ENCODE measurements at places on chromosomes 12 and 14.

DNA sequence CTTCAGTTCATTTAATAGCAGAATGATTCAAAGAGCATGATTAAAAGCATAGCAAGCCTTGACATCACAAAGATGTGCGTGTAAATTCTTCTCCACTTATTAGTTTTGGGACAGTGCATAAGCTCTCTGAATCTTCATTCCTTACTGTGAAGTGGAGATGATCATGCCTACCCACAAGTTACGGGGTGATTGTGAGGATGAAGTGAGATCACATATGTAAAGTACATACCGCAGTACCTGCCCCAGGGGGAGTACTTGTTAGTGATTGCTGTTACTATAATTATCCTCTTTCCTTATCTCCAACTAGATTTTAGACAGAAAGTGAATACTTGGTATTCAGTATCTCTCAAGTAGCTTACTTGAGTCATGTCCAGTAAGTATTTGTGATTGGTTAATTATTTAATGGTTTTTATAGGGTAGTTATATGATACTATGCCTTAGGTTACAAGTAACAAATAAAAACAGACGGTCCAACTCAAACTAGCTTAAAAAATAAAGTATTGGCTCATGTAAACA lies 6.0 kb downstream of the RAD9B start:
- no peak for DNase-seq

GRCh38 chr12:60152756-60153155 lies 556.9 kb downstream of the SLC16A7 start:
- DNase-seq = no peak

DNA sequence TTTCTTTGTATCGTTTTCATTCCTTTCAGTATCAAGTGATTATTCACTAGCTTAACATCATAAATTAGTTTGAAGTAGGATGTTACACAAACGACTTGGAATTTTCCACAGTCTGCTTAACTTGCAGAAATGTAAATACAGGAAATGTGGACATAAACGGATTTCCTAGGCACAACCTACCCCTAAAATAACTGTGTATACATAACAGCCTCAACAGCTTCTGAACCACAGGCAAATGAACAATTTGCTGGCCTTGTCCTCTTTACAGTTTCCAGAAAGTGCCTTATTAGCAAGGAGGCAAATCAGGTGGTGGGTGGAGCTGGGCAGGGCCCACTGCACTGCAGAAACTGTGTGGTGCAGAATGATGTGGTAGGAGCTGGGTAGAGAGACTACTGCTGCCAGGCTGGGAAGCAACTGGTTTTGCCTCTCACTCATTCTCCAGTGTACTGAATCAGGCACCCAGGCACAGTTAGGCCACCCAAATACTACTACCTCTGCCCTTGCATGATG lies 14.1 kb downstream of the DRAM1 start:
- DNase-seq = no peak

DNA sequence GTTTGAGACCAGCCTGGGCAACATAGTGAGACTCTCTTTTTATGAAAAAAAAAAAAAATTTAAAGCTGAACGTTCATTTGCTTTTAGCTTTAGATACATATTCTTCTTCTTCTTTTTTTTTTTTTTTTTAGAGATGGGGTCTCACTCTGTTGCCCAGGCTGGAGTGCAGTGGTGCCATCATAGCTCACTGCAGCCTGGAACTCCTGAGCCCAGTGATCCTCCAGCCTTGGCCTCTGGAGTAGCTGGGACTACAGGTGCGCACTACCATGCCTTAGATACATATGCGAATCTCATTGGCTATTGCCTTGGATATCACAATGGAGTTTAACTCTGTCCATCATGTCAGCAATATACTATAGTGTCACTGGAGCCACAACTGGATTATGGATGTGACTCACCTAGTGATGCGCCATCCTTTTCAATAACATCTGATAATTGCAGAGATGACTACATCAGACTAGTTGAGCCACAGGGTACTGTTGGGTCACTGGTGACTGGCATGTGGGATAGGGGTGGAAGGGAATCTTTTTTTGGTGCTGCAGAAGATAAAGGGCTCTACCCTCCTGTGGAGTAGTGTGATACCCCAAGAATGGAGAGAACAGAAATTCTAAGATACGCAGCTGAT lies 2.7 kb upstream of the ADIPOR2 start:
- DNase-seq = no peak

DNA sequence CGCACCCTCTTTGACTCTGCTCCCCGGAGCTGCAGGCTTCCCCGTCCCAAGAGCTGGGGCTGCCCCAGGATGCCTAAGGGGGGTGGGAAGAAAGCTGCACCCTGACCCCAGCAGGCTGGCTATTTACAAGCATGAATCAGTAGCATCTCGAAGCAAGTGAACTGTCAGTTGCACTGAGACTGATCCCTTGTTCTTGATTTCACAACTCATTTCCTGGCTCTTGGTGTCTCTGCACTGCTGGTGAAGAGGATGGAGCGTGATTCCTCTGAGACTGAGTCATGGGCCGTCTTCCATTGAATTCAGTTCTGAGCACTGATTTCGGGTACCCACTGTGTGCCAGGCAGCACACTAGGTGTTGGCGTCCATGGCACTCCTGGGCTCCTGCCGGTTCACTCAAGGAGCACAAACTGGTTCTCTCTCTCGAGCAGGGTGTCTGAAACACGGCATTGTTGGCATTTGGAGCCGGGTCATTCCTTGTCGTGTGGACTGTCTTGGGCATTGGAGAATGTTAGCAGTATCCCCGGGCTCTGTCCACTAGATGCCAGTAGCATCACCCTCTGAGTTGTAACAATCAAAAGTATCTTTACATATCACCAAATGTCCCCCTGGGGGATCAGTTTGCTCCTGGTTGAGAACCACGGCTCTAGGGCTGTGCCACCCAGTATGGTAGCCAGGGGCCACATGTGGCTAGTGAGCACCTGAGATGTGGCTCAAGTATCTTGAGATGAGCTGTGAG lies 86.9 kb downstream of the RIN3 start:
- no peak for DNase-seq

GRCh38 chr12:25787701-25788100 lies 170.8 kb upstream of the RASSF8 start:
- no peak for DNase-seq

DNA sequence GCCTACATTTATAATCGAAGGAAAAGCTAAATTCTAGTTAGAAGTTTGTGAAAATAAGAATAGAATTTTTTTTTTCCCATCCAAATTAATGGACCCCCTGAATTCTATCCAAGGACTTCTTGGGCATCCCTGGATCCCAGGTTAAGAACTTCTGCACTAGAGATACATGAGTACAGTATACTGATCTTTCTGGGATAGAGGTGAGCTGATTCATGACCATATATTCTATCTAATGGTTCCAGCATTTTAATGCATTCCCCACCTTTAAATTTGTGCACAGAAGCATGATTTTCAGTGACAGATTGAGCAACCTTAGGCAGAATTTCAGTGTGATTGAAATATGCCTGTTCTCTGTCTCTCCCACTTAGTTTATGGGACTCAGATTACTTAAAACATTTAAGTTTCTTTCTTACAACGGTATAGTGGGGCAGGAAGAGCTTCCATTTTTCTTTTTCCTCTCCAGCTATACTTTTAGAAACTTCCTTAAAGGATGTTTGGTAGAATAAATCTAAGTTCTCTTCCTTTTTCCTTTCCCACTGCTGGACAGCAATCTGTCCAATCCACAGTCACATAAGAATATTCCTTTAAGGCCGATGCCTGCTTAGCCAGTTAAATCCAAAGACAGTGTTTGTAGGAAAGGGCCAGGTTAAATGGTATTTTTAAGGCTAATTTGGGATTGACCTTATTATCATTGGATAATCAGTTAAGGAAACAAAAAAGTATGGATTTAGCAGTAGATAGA lies 6.7 kb downstream of the MDM2 start:
- no peak for DNase-seq

DNA sequence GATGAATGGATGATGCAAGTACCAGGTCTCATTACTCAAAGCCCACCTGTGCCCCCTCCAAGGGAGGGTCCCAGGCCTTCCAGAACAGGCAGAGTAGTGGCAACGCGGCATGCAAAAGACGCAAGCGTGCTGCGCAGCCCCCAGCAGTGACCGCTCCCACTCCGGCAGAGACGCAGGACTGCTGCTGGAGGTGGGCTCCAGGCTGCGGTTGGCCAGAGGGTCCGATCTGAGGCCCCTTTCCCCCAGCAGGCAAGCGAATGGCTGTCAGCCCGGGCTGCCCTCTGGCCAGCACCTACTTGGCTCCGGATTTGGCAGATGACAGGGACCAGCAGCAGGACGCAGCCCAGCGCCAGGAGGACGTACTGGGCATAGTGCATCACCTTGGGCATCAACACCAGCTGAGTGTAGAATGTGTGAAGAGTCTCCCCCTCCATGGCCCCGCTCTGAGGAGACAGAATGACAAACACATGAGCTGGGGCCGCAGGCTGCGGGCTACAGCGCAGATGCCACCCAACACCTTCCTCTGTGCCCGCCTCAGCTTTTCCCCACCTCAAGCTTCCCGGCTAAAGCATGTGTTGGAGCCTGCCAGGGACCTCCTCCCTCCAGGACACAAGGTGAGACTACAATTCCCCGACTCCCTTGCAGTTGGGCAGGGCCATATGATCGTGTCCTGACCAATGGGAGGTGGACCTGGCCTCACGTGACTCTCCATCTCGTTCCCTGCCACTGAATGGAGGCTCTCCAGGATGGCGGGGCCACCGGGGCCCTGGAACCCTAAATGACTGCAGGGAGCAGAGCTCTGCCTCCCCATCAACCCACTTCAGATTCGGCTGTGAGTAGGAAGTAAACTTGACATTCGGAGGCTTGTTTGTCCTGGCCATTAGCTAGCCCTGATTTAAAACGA lies 77.4 kb downstream of the SCARB1 start:
- DNase-seq = no peak

- DNase-seq = peak; percentile 30
Observed at GRCh38 chr12:121579190-121579791, 1.5 kb downstream of the KDM2B start.

GRCh38 chr12:91690531-91690930 lies 455.1 kb downstream of the BTG1 start:
- no peak for DNase-seq

DNA sequence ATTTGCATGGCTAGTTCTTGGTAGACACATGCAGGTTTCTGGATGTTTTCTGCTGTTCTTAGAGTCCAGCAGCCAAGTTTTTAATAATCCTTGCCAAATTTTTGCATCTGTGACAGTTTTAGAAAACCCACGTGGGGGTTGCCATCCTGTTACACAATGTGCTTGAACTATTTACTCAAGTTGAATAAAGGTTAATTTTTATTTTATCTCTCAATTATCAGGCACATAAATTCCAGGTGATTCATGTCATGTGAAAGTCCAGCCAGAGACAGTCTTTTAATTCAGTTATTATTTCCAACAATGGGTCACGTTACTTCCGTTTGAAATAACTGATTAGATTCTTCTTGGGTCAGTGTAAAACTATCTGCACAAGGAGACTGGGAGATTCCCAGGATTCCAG lies 15.7 kb downstream of the MYRFL start:
- no peak for DNase-seq

GRCh38 chr14:64721391-64721791 lies 17.2 kb downstream of the PLEKHG3 start:
- no peak for DNase-seq

- DNase-seq = no peak
Observed at GRCh38 chr14:56774503-56774902, 35.8 kb downstream of the OTX2 start.

DNA sequence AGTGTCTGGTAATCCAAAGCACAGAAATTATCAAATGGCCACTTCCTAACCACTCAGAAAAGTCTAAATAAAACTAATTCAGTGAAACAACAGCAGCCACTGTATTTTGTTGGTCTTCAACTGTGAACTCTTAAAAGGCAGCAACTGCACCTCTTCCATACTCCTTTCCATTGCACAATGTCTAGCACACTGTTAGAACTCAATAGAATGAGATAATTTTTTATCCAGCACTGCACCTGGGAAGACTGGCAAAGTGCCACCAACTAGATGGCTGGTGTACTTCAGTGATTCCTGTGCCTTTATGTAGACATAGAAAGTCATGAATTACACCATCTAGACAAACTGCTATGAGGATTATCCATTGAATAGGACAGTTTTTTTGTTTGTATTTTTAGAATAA lies 26.2 kb downstream of the LGR5 start:
- DNase-seq = no peak

- no peak for DNase-seq
Observed at GRCh38 chr12:101759396-101760047, 20.3 kb upstream of the SYCP3 start.

GRCh38 chr14:103310576-103311095 lies 23.4 kb upstream of the EIF5 start:
- no peak for DNase-seq

- DNase-seq = no peak
Observed at GRCh38 chr12:7647071-7647470, 18.6 kb downstream of the APOBEC1 start.

DNA sequence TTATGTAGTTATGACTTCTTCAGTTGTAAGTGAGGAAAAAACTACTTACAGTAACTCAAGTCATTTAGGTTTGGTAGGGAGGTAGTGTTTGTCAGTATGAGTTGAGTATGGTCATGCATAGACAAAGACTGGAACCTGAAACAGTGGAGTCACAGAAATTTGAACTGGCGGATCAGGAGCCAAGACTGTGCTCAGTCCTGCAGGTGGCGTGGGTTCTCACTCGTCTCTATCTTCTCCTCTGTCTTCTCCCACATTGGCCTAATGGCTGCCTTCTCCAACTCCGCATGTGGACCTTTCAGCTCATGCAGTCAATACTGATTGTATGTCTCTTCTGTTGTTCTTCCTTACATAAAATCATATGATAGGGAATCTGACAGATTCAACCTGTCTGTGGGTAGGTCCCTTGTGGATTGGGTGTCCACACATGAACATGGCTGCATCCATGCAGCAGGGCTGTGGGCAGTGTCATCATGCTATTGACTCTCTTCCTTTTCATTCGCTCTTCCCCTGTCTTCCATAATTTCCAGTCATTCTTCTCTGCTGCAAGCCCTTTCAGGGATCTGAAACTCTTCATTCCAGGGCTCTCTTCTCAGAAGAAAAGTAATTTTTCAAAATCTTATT lies 78.8 kb upstream of the NEDD1 start:
- DNase-seq = no peak

DNA sequence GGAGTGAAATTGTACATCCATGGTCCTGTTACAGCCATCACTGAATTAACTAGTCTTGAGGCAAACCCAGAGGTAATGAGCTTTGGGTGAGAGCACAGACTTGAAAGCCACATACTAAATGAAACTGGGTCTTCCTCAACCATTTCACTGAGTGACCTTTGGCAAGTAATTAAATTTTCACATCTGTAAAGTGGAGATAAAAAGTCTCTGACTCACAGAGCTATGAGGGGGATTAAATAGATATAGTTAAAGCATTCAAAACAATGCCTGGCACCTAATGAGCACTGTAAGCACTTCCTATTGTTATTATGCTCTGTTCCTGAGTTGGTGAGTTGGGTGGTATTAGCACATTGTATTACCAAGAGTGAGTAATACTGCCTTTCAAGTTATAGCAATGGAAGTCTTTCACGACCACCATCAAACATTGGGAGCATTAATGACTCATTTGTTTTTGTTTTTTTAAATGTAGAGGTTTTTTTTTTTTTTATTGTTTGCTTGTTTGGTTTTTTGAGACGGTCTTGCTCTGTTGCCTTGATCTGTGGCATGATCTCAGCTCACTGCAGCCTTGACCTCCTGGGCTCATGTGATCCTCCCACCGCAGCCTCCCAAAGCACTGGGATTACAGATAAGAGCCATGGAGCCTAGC lies 12.5 kb upstream of the STRN3 start:
- no peak for DNase-seq

GRCh38 chr12:6285063-6285477 lies 25.4 kb upstream of the PLEKHG6 start:
- peak; percentile 41 for DNase-seq

- peak; percentile 2 for DNase-seq
Observed at GRCh38 chr12:95623554-95624170, 72.4 kb upstream of the USP44 start.

Data from stimulated activated CD4-positive, alpha-beta T cell treated with anti-CD3 and anti-CD28 coated beads, Interleukin-12 subunit alpha, Interleukin-12 subunit beta, amount 100 ng/mL, for 4 hours (primary cell).